ENCODE measurements at places on chromosomes 13 and 19.

DNA sequence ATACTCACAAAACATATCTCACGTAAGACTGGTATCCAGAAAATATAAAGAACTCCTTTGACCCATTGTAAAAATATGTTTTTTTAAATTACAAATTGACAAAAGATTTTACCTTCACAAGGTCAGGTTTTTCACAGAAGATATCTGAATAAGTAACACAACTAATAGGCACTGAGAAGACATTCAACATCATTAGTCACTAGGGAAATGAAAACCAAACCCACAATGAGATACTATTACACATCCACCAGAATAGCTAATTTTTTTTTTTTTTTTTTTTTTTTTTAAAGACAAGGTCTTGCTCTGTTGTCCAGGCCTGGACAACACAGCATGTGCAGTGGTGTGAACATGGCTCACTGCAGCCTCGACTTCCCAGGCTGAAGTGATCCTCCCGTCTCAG lies 157.5 kb downstream of the MIPEP start:
- no peak for DNase-seq

- no peak for DNase-seq
Measured at GRCh38 chr13:37544995-37545394, 53.6 kb downstream of the POSTN start.

DNA sequence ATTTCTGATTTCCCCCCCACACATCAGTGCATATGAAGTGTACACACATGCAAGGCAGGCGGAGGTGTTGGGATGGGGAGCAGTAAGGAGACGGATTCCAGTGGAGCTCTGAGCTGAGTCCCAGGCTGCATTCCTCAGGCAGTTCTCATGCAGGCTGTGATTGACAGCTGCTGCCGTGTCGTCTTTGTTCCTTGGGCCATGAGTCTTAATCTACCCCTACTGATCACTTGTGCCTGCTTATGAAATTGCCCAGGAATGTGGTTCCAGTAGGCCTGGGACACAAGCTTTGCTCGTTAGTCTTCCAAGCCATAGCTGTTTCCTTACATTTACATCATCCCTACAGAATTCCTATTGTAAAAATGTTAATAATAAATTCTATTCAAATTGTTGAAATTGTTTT lies 1241.9 kb downstream of the UQCRFS1 start:
- peak; percentile 4 for DNase-seq

DNA sequence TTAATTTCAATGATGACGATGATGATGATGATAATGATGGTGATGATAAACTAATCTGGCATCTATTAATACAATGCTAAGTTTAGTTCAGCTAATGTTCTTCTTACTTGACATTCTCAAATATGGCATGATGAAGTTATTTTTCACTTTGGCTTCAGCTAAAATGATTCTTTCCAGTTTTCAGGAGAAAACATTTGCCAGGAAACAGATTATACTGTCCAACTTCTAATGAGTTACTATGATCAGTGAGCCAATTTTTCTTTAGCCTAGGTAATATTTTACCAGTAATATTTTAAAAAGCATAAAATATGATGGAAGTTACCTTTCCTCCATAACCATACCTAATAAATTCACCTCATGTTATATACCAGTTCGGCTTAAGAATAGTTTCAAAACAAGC lies 245.7 kb upstream of the CSNK1A1L start:
- DNase-seq, result no peak

DNA sequence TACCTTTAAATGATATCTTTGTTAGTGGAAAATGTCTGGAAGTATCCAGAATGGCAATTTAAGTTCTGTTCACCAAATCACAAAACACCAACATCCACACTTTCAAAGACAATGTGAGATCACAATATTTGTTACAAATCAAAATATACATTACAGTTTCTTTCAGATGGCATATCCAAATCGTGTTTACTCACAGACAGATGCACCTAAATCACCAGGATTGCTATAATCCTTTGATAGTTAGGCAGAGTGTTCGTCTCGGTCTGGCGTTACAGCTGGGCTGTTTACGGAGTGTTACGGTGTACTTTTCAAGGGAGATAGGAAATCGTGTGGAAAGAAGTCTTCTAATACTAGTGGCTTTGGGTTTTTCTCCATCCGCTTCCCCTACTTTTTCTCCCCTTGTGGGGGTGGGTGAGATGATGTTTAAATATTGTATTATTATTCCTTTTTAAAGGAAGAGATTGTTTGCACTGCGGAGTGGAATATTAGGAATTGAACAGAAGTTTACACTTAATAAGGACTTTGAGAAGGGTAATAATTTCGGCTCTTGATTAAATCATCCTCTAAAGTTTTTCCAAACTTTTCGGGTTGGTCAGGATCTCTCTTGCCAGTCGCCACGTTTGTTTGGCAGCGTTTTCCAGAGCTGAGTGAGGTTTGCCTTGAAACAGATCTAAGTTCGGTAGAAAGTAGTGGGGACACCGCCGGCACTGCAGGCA lies 1.8 kb downstream of the MAB21L1 start:
- no peak for DNase-seq

DNA sequence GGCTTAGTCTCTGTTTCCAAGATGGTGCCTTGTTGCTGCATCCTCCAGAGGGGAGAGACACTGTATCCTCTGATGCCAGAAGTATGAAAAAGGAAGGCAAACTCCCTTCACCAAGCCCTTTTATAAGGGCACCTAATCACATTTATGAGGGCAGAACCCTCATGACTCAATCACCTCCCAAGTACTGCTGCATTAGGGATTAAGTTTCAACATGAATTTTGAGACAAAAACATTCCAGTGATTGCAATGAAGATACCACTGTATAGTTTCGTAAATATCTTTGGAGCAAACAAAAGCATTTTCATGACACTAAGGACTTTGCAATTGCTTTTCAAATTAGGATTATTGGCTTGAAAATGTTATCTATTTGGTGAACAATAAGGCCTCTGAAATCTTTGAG lies 63.8 kb downstream of the RNF17 start:
- DNase-seq, result no peak

DNA sequence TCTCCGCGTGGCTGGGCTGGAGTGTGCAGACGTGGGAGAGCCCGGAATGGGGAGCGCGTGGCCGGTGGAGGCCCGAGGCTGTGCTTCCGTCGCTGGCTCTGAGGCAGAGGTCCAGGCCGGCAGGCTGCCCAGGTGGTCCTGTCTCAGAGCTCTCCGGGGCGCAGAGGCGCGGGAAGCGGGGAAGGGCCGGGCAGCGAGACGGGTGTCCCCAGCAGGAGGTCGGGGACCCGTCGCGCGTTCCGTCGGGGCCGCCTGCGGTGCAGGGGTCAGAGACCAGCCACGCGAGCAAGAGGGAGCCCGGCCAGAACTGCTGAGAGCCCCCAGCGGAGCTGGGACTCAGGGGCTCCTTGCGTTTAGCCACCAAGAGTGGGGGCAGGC lies 1.3 kb upstream of the C1QTNF9 start:
- DNase-seq, result no peak

DNA sequence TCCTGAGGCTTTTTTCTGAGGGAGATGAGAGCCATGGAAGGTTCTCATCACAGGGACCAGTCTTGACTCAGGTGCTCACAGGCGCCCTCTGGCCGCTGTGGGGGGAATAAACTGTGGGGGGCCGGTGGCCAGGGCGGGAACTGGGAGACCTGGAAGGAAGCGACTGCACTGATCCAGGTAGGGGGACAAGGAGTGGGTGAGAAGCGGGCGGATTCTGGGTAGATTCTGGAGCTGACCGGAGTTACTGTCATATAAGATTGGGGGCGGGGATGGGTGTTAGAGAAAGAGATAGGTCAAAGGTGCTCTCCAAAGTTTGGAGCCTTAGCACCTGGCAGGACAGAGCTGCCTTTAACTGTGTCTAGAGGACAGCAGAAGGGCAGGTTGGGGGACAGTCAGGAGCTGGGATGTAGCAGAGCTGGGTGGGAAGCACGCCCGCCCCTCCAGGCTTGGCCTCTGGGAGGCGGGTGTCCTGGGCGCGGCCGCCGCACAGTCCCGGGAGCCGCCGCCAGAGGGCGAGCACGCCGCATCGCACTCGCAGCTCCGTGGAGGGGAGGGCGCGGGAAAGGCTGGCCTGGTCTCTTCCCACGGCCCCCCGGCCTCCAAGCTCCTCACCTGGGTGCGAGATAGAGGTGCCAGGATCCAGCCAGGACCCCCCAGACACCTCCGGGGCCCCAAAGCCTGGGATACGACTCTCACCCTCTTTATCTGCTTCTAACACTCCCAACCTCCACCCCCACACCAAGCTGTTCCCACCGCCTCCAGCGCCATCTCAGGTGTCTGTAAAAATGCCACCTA lies 4.2 kb upstream of the DAND5 start:
- DNase-seq, result peak; percentile 74

DNA sequence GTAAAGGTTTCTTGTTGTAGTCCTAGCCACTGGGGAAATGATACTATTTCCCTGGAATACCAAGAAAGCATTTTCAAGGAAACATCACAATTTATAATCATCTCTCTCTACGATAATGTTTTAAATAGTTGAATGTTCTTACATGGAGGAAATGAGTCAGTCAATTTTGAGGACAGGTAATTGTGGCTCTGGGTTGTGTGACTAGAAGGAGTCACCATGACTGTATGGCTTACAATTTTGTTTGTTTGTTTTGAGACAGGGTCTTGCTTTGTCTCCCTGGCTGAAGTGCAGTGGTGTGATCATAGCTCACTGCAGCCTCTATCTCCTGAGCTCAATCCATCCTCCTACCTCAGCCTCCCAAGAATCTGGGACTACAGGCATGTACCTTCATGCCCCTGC lies 47.4 kb downstream of the COG3 start:
- DNase-seq, result no peak

DNA sequence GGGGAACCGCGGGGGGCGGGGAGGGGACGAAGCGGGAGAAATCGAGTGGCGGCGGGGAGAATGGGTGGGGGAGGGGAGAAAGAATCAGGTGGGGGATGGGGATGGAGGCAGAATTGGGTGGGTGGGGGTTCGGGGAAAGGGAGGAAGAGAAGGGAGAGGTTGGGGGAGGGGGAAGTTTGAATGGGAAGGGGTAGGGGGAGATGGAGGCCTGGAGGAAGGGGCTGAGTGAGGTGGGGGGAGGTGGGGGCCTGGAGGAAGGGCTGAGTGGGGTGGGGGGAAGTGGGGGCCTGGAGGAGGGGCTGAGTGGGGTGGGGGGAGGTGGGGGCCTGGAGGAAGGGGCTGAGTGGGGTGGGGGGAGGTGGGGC lies 403 bp upstream of the ADAMTS10 start:
- no peak for DNase-seq

- no peak for DNase-seq
Measured at GRCh38 chr13:72620874-72621273, 106.6 kb downstream of the MZT1 start.
